ENCODE measurements at places on chromosomes 5 and 9. TPM values are rescaled to one million over a fixed set of nuclear protein-coding genes. Genes with fewer than 3 reads are reported as not detected.

Gene LCN9
- not detected for total RNA-seq

Gene IFNA2
- total RNA-seq: not detected

Gene ADGRD2
- not detected for total RNA-seq

Gene PRLR
- total RNA-seq: 0.05 TPM

Gene PCDHB8
- total RNA-seq: 0.75 TPM

DNA sequence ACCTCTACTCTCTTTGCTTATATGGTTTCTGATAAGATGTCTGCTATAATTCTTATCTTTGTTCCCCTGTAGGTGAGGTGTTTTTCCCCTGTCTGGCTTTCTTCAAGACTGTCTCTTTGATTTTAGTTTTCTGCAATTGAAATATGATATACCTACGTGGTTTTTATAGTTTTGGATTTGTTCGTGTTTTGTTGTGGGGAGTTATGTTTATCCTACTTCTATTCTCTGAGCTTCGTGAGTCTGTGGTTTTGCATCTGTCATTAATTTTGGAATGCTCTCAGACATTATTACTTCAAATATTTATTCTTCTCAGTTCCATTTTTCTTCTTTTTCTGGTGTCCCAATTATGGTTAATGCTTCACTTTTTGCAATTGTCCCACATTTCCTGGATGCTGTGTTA lies 521.3 kb downstream of the KCTD16 start:
- no peaks in the 10 kb centered on the region for H3K4me1 ChIP-seq
- H3K36me3 ChIP-seq: no peaks in the 10 kb centered on the region
- no peak for DNase-seq
- no peak overlapping the region for H3K27ac ChIP-seq
- no peaks in the 10 kb centered on the region for H3K27me3 ChIP-seq
- H3K4me3 ChIP-seq: no peak overlapping the region

DNA sequence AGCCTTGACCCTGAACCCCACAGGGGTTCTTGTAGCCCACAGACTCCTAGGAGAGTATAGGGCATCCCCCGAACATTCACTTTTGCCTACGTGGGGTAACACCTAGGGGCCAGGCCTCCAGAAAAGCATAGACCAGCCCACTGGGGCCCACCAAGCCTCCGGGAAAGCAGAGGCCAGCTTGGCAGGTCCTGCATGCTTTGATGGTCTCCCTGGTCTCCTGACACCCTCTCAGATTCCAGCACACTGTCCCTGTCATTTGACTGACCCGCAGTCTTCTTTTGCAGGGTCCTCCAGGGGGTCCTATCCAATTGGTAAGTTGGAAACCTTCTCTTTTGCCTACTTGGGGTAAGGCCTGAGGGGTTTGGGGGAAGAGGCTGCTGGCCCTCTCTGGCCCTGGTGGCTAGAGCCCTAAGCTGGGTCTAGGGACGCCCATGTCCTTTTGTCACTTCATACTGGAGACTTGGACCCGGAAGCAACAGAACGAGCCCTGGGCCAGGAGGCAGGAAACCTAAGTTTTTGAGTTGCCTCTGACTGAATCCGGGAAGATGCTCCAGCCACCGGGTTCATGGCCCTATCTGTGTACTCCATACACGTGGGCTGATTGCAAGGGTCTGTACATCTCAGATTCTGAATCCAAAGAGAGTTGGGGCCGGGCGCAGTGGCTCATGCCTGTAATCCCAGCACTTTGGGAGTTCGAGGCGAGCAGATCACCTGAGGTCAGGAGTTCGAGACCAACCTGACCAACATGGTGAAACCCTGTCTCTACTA lies 20.9 kb upstream of the ORM1 start:
- no peak overlapping the region for H3K27ac ChIP-seq
- H3K4me1 ChIP-seq: no peaks in the 10 kb centered on the region
- H3K36me3 ChIP-seq: peaks cover 17% of the 10 kb centered on the region
- no peaks in the 10 kb centered on the region for H3K27me3 ChIP-seq
- no peak overlapping the region for H3K4me3 ChIP-seq

DNA sequence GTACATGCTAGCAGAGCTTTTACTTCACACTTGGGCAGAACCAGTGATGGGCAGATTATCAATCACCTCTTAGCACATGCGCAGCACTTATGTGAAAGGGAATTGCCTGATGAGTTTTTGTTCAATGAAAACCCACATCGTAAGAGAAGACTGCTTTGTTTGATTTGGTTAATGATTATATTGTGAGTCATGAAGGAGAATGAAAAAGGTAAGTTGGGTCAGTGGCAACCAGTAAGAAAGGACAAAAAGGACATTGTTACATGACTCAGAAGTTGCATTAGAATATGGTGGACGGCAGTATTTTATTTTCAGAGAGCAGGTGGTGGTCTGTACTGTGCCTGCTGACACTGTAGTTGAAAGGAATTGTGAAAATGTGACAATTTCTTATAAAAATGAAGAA lies 127.4 kb downstream of the AOPEP start:
- DNase-seq: no peak
- H3K27me3 ChIP-seq: no peaks in the 10 kb centered on the region
- H3K4me3 ChIP-seq: no peak overlapping the region
- no peak overlapping the region for H3K27ac ChIP-seq
- no peaks in the 10 kb centered on the region for H3K36me3 ChIP-seq

DNA sequence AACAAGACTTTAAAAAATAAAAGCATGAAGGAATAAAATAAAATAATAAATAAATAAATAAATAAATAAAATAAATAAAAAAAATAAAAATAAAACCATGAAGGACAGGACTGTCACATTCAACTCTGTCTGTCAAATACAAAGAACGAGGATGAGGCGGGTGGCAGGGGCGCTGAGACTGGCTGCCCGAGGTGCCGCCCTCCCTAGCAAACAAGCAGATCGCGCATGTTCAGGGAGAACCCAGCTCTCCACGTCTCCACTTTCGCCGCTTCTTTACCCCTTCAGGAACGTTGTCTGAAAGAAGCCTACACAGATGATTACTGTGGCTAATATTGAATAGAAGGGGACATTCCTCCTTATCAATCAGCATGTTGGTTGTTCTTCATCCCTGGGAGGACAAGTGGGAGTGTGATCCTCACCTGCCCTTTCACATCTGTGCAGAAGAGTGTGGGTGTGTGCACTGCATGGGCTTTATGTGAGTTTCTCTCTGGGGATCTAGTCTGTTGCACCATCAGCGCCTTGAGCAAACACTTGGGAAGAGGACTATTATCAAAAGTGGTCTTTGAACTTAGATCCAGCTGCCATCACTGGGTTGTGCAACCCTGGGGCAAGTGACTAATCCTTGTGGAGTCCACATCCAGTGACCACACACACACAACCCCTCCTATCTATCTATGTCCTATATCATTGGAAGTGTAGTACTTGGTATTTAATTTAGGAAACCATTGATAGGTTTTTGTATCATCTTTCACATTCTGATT lies 399.2 kb downstream of the IRX2 start:
- no peaks in the 10 kb centered on the region for H3K4me1 ChIP-seq
- DNase-seq: no peak
- H3K27ac ChIP-seq: no peak overlapping the region
- no peaks in the 10 kb centered on the region for H3K36me3 ChIP-seq

DNA sequence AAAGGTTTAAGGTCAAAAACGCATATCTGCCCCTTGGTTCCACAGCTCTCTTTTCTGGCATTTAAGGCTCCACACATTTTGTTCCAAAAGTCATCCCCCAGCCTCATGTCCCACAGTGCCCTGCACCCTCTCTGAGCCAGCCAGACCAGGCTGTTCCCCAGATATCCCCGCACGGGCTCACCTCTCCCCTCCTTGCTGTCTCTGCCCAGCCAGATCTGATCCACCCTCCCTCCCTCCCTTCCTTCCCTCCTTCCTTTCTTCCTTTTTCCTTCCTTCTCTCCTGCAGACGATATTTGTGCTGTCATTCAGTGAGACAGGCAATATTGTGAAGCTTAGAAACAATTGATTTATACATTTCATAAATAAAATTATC lies 37.0 kb downstream of the DUSP1 start:
- H3K36me3 ChIP-seq: no peaks in the 10 kb centered on the region
- H3K27ac ChIP-seq: peak overlapping the region; percentile 98
- no peak overlapping the region for H3K4me3 ChIP-seq
- DNase-seq: no peak
- H3K4me1 ChIP-seq: peaks cover 39% of the 10 kb centered on the region
- H3K27me3 ChIP-seq: no peaks in the 10 kb centered on the region

GRCh38 chr5:6710551-6711318 lies 2.5 kb upstream of the TENT4A start:
- H3K4me3 ChIP-seq: no peak overlapping the region
- H3K27me3 ChIP-seq: no peaks in the 10 kb centered on the region
- H3K4me1 ChIP-seq: peaks cover 29% of the 10 kb centered on the region

DNA sequence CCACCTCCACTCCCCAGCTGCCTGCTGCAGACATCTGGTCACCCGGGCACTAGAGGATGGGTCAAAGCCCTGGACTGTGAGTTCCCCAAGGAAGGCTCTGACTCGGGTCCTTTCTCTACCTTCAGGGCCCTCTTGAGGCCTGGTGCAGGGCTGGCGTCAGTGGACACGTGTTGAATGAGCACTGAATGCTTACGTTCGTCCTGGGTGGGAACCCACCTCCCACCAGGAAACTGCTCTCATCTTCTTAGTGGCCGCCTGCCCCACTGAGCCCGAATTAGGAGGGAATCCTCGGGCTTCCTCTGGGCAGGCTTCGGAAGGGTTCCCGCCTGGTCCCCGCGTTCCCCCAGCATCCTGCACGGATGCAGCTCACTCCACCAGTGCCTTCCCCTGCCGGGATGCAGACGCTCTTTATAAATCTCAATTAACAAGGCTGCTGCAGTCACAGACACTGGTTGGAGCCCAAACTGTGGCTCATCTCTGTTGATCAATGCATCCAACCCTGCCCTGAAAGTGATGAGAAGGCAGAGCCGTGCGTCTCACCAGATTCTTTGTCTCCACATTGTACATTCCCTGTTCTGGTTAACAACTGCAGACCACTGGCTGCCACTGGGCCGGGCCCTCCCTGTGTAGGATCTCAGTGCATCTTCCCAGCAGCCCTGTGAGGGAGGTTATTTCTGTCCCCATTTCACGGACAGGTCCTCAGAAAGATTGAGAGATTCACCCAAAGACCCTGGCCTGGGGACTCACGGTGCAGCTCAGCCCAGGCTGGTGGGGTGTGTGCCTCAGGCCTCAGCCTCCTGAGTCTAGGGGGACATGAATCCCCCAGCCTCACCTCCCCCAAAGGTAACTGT lies 168.8 kb downstream of the GAPVD1 start:
- H3K4me1 ChIP-seq: no peaks in the 10 kb centered on the region
- H3K27me3 ChIP-seq: no peaks in the 10 kb centered on the region
- no peak for DNase-seq
- H3K4me3 ChIP-seq: no peak overlapping the region

DNA sequence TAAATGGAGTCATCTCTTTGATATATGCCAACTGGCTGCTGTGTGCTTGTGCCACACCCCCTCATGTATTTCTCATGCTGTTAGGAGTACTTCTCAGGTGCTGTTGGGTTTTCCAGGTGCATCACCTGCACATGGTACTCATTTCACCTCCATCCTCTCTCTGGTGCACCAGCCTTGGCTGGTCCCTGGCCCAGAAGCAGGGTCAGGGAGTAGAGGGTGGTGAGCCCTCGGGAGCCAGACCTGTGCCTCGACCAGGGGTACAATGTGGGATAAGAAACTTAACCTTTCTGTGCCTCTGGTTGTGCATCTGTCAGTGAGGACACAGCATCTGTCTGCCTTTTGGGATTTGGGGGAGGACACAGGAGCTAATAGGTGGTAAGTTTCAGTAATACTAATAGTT lies 38.5 kb downstream of the SECISBP2 start:
- no peaks in the 10 kb centered on the region for H3K4me1 ChIP-seq
- no peak overlapping the region for H3K27ac ChIP-seq
- H3K36me3 ChIP-seq: peaks cover 55% of the 10 kb centered on the region
- no peak overlapping the region for H3K4me3 ChIP-seq
- peak; percentile 9 for DNase-seq

DNA sequence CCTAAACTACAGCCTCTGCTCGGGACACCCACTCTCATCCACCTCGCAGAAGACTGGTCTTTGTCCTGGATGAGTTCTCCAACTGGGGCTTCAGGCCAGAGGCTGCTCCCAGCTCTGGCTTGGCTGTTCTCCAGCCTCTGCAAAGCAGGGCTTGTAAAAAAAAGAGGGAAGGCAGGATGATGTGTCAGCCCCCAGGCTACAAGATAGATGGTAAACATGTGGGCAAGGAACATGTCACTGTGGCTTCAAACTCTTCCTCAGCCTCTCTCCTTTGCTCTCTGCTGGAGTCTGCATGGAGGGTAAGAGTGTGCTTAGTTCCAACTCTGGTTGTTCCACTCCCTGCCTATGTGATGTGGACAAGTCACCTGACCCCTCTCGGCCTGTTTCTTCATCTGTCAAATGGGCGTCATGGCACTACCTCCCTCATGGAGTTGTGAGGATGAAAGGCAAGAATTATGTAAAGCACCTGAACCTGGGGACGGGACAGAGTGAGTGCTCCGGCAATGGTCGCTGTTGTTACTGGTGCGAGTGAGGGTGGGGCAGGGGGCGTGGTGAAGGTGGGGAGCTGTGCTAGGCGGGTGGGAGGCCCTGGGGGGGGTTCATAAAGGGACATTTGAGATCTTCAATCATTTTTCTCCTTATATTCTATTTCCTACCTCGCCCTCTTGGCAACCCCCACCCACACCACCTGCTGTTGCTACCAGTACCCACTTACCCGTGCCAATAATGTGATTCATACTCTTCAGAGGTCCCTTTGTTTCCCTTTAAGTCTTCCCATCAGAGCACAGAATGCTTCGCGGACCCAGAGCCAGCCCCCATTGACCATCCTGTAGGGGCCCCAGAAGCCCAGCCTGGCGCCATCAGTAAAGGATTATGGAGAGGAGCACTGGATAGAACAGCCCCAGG lies 6.8 kb upstream of the ZNF79 start:
- no peaks in the 10 kb centered on the region for H3K27me3 ChIP-seq
- H3K4me3 ChIP-seq: no peak overlapping the region

- H3K4me1 ChIP-seq: peaks cover 11% of the 10 kb centered on the region
- H3K27ac ChIP-seq: no peak overlapping the region
- H3K36me3 ChIP-seq: peaks cover 46% of the 10 kb centered on the region
- no peaks in the 10 kb centered on the region for H3K27me3 ChIP-seq
- no peak for DNase-seq
These were observed 297.7 kb upstream of the WWC1 start for GRCh38 chr5:167993771-167994170.

GRCh38 chr5:2142456-2142954 lies 259.8 kb upstream of the IRX4 start:
- H3K4me3 ChIP-seq: no peak overlapping the region
- no peak for DNase-seq
- no peaks in the 10 kb centered on the region for H3K4me1 ChIP-seq
- no peak overlapping the region for H3K27ac ChIP-seq
- no peaks in the 10 kb centered on the region for H3K27me3 ChIP-seq

GRCh38 chr5:145975361-145976066 lies 39.1 kb downstream of the SH3RF2 start:
- peaks cover 30% of the 10 kb centered on the region for H3K4me1 ChIP-seq
- H3K27ac ChIP-seq: no peak overlapping the region
- DNase-seq: peak; percentile 84
- H3K27me3 ChIP-seq: no peaks in the 10 kb centered on the region
- no peak overlapping the region for H3K4me3 ChIP-seq

Data from SJSA1 (cell line).